T-cell (primary cell): ENCODE measurements at places on chromosomes 7 and 10.

GRCh38 chr10:70328967-70329366, 45.2 kb upstream of the NPFFR1 start:
- DNase-seq: no peak

GRCh38 chr7:139540203-139540602, 16.7 kb downstream of the CLEC2L start:
- DNase-seq: no peak

GRCh38 chr10:77892021-77892739, 34.4 kb downstream of the DLG5 start:
- no peak for DNase-seq

DNA sequence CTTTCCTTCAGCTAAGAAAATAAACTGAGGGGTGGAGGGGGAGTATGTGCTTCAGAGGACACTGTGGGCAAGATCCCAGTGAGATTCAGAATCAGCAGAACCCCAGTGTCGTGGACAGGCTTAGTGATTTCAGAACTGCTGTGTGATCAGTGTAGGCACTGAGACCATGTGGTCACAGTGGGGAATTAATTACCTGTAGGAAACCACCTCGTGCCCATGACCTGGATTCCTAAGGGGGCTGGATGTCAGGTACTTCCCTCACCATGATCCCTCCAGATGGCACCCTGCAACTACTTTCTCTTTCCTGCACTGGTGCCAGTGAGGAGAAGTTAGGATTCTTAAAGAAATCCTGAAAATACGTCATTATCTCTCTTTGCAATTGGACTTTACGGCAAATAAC, 64.4 kb downstream of the HBP1 start:
- no peak for DNase-seq

GRCh38 chr7:11848251-11848650, 16.3 kb upstream of the THSD7A start:
- DNase-seq: no peak

DNA sequence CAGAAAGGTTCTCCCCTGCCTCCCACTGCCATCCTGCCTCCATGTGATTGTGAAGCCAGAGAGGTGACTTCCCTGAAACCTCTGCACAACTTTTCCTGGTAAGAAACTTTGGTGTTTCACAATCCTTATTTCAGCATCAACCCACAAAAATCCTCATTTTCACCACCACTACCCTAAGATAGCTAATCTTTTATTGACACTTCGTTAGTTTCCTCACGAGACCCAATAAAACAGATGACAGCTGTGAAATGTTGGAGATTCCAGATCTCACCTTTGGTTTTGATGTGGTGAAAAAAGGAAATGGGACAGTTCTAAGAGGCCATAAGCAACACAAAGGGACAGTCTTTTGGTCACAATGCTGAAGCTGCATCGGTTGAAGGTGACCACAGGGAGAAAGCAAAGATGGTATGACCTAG, 59.9 kb upstream of the TM9SF3 start:
- DNase-seq: no peak

DNA sequence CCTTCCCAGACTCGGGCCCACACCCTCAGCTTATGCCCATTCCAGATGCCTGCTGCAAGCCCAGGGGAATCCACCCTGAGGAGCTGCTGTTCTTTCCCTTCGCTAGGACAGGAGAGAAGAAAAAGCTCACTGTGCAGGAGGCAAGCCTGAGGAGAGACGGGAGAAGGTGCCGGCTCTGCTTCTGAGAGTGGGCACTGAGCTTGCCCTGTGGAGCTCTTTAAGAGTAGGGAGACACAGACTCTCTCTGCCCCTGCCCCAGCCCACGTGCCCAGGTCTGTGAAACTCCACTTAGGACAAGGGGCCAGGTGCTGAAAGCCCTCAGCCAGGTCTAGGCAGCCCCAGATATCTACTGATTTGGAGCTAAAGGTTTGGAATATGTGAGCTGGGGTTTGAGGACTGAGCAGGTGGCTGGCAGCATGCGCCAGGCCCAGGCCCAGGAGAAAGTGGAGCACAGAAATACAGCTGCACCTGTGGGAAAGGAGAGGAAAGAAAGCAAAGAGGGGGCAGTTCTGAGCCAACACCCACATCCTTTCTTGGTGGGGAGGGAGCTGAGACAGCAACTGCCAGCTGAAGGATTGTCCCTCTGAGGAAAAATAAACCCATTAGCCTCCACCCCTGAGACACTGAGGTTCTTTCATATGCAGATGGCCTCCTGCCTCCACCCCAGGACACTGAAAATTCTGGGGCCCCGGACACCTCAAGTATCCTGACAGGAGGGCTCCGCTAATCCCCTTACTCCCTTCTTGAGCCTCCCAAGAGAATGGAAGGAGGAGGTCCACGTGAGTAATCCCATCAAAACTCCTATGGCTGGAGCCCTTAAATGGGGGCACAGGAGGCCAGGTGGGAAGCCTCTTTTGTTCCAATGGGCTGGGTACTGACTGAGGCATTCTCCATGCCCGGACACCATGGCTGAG, 7.3 kb downstream of the POLL start:
- no peak for DNase-seq

- DNase-seq: no peak
These were observed 24.7 kb downstream of the NOD1 start for GRCh38 chr7:30453921-30454320.
